ENCODE measurements at places on chromosomes 16 and 17.

DNA sequence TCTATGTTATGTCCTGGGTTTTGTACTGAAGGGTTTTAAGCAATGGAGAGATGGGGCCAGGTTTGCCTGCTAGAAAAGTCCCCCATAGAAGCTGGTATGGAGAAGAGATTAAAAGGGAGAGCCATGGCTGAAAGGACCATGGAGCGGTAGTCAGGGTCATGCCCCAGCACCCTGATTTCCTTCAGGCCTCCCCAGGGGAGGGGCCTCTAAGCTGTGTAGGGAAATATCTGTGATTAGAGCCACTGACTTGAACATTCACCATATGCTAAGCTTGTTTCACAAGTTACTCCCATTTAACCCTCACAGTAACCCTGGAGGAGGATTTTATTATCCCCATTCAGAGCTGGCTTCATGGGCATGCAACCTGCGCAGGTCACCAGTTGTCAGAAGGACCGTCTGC lies 3.8 kb upstream of the ATP2A3 start:
- no peak for DNase-seq

- DNase-seq, result no peak
Observed at GRCh38 chr17:27367121-27367981, 73.4 kb downstream of the WSB1 start.

DNA sequence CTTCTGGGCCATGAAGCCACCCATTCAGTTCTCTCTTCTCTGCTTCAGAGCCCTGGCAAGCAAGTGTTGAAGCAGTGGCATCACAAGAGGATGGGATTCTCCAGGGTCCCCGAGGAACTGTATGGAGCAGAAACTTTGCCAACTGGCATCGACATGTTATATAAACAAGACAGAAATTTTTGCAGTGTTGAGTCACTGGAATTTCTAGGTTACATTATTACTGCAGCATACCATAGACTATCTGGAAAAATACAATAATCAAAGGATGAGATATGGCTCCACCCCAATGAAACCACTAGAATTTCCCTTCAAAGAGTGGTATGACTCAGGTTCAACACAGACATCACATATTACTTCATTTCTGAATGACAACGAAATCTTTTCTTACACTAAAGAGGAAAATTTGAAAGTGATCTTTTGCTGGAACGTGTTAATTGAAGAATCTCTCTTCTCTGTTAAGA lies 343.0 kb upstream of the DYNLRB2 start:
- DNase-seq, result no peak

- no peak for DNase-seq
Observed at GRCh38 chr16:1443403-1443973, 868 bp downstream of the CCDC154 start.

GRCh38 chr16:27515874-27516353 lies 33.8 kb downstream of the GTF3C1 start:
- DNase-seq, result no peak

DNA sequence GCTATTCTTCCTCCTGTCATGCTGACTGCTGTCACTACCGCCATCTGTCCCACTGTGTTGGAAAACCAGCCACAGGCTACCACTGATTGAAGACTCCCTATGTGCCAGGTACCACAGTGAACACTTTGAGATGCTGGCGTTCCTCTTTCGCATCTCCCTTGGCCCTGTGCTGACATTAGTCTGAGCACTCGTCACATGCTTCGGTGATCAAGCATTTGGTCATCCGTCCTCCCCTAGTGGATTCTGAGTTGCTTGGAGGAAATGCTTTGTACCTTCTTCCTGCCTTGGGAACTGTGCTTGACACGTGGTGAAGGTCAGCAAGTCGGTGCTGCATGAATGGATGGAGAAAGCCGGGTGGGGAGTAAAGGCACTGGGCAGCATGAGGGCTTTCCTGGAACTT lies 260.1 kb downstream of the SNX29 start:
- DNase-seq, result no peak

GRCh38 chr17:43992641-43993040 lies 11.8 kb upstream of the NAGS start:
- no peak for DNase-seq

DNA sequence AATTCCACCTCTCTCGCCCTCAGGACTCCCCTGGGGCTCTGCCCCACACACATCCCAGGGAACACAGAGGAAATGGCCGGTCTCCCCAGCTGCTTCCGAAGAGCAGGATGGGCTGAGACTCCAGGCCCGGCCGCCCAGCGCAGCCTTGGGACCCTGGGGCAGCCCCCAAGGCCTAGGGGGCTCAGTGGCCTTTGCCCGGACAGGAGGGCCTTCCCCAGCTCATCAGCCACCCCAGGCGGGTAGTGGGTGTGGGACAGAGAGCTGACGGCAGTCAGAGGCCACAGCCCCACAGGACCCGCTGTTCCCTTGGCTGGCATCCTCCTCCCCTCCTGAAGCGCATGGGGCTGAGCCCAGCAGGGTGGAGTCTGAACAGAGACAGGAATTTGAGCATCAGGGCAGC lies 6.2 kb upstream of the CBFA2T3 start:
- DNase-seq, result no peak

GRCh38 chr17:74054249-74054648 lies 149.2 kb upstream of the RPL38 start:
- no peak for DNase-seq

GRCh38 chr16:59697236-59697635 lies 963.1 kb upstream of the GOT2 start:
- DNase-seq, result no peak

DNA sequence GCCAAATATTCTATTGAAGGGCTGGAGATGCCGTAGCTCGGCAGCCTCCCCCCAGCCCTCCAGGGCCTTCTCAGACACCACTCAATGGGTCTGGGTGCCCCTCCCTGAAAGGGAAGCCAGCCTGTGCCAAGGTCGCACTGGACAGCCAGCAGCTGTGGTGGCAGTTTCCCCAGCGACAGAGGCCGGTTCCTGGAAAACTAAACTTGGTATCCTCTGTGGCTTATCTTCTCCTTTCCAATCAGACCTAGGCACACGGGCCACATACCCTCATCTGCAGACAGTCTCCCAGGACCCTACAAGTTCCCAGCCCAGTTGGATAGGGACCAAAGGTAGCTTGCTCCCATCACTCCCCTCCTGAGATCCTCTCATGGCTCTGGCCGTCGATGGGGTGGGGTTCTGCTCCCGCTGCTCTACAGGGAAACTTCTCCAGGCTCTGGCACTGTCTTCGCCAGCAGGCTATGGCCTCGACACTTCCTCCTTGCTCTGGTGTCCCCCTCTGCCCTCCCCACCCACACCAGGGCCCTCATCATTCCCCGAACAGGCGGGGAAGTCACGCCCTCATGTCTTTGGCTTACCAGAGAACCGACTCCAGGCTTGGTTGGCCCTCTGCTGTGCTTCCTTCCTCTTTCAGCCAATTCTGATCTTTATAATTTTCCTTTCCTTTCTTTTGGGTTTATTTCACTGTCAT lies 18.3 kb upstream of the IL21R start:
- DNase-seq, result no peak

DNA sequence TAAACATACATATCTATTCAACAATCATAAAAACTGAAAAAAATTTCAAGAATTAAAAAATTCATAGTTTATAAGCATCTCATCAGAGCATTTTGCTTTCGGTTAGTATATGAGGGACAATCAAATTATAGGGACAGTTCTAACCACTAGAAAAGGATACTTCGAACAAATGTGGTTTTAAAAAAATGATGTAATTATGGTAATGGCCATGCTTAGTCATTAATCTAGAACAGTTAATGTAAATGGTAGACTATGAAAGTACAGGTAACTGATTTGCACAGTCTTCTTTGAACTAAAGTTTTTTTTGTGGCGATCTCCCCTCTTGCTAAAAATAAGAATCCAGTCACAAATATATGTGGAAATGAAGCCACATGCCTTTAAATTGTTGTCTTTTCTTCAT lies 63.5 kb upstream of the PHOSPHO1 start:
- no peak for DNase-seq

DNA sequence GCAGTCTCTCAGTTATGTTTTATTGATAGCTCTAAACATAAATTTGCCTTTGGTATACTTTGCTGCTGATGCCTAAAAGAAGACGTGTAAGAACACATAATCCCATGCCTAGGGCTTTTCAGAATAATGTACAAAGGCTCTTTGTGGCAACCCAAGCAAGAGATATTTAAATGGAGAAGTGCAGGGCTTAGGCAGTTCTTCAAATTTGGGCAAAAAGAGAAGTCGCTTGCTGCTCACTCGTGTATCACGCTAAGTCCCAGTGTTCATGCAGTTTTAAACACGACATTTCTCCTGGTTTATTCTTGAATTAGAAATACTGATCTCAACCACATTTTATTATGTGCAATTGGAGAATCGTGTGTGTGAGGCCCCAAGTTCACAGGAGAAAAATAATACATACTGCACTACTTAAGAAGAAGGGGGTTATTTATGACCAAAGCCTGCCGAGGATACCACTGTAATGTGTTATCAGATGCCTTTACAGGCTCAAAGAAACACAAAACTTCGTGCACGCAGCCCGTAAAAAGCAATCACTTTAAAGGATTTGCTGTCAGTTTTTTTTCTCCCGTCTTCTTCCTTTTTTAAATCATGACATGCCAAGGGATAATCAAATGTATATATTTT lies 22.5 kb upstream of the IRX6 start:
- no peak for DNase-seq

DNA sequence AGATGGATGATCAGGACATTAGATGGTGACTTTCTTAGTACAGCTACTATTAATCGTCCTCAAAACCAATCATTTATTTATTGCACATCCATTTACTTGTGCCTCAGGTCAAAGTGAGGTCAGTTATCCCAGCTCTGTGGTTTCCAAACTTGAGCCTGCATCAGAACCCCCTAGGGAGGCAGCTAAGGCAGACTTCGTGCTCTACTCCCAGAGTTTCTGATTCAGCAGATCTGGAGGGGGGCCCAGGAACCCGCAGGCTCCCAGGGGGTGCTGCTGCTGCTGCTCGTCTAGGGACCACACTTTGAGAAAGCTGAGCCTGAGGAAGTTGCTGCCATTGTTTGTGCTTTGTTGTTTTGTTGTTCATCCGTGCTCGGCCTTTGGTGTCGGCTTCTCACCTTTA lies 44.0 kb upstream of the CLEC18B start:
- DNase-seq, result no peak

- no peak for DNase-seq
Observed at GRCh38 chr17:75133001-75133400, 1.5 kb upstream of the NT5C start.

GRCh38 chr17:74437702-74438101 lies 5.8 kb downstream of the GPRC5C start:
- DNase-seq, result no peak

GRCh38 chr16:74627506-74628220 lies 20.7 kb upstream of the GLG1 start:
- DNase-seq, result no peak

DNA sequence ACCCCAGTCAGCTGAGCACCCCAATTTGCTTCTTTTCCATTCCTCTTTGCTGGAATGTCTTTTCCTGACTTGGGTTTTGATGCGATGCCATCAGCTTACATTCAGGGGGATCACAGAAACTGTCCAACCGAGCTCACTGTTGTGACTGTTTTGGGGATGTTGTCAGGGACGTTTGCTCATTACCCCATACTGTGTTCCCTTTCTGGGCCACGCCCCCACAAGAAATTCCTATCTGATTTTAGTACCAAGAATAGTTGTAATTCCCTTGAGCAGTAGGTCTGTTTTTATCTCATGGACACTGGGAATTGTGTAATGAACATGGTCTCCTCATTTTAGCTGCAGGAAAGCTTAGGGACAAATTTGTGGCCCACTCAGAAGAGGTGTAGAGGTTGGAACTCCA lies 2.6 kb upstream of the NTN1 start:
- no peak for DNase-seq

GRCh38 chr16:47019568-47019967 lies 46.1 kb upstream of the DNAJA2 start:
- no peak for DNase-seq

GRCh38 chr16:79834720-79835119 lies 234.2 kb upstream of the MAF start:
- DNase-seq, result no peak

- DNase-seq, result no peak
Observed at GRCh38 chr16:79658301-79659033, 57.9 kb upstream of the MAF start.

DNA sequence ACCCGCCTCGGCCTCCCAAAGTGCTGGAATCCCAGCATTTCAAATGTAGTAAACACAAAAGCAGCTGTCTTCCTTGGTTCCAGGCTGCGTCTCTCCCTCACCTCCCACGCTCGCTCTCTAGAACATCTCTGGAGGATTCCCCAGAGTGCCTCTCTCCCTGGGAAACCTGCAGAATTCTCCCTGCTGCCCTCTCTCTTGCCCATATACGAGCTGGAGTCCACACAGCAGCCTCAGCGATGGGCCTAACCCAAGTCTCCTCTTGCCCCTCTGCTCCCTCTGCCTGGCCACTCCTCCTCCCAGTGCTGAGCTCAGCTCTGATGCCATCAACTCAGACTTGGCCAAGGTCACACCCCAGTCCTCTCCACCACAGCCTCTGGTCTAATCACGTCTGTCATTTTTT lies 10.6 kb downstream of the GPRC5B start:
- no peak for DNase-seq

GRCh38 chr16:70779361-70779760 lies 21.6 kb downstream of the VAC14 start:
- DNase-seq, result no peak

GRCh38 chr16:72220875-72221629 lies 49.1 kb upstream of the PMFBP1 start:
- DNase-seq, result no peak

- no peak for DNase-seq
Observed at GRCh38 chr16:24986512-24987303, 28.5 kb downstream of the ARHGAP17 start.

DNA sequence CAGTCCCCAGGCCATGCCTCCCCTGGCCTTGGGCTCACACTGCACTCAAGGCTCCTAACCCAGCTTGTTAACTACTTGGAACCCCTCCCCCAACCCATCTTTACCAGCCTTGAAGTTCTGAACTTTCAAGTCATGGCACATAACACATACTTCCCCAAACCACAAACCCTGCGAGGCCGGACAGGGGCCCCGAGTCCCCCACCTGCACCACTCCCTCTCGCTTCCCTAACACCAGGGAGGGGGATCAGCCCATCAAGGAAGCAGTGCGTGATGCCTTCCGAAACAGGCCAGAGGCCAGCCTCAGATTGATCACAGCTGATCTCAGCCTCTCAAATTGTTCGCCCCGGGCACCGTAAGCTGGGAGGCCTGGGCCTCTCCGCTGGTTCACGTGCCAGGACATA lies 3.0 kb upstream of the NLRC3 start:
- no peak for DNase-seq

- DNase-seq, result no peak
Observed at GRCh38 chr17:12536472-12536871, 129.2 kb upstream of the MYOCD start.

GRCh38 chr17:40560592-40561293 lies 4.5 kb downstream of the CCR7 start:
- DNase-seq, result peak; percentile 59

GRCh38 chr16:13333336-13333735 lies 431.9 kb downstream of the SHISA9 start:
- DNase-seq, result no peak

- no peak for DNase-seq
Observed at GRCh38 chr17:81231766-81232581, 6.9 kb downstream of the TEPSIN start.

DNA sequence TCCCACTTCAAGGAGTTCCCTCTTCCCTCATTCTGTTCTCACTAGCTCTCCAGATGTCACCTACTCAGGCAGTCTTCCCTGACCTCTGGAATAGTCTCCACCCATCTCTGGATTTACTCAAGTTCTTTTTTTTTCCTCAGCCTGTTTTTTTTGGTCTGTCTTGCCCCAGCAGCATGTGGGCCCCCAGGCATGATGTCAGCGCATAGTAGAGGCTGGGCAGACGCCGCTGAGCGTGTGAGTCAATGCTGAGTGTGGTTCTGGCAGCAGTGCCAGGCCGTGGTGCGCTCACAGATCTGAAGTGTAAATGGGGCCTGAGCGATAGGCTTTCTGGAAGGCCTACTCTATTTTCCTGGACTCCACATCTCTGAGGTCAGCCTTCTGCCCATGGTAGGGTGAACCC lies 2.7 kb upstream of the KCNJ18 start:
- no peak for DNase-seq
